Esophagus muscularis mucosa (tissue), 4 donors: ENCODE measurements at places on chromosomes 5 and 9. TPM values are rescaled to one million over a fixed set of nuclear protein-coding genes. Genes with fewer than 3 reads are reported as not detected.

The ADAMTS13 gene
- 1.7 TPM for total RNA-seq

The GADD45G gene
- total RNA-seq: 44.0 TPM

The GABRA6 gene
- total RNA-seq: not detected

DNA sequence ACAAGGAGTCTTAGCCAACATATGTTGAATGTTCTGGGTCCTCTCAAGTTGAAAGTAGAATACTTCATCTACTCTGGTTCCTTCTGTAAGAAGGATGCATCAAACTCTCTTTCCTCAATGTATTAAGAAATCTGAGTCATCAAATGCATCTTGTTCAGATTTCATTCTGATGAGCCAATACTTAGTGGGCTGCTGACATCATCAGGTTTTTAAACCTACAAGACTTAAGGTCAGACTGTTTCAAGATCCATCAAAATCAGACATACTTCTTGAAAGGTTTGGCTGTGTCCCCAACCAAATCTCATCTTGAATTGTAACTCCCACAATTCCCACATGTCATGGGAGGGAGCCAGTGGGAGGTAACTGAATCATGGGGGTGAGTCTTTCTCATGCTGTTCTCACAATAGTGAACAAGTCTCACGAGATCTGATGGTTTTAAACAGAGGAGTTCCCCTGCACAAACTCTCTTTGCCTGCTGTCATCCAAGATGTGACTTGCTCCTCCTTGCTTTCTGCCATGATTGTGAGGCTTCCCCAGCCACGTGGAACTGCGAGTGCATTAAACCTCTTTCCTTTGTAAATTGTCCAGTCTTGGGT, 168.8 kb downstream of the RAPGEF6 start:
- H3K27me3 ChIP-seq: no peaks in the 10 kb centered on the region
- H3K4me3 ChIP-seq: no peak overlapping the region
- H3K36me3 ChIP-seq: peaks cover 26% of the 10 kb centered on the region
- no peak for DNase-seq
